ENCODE measurements at places on chromosomes 12 and 14. TPM values are rescaled to one million over a fixed set of nuclear protein-coding genes. Genes with fewer than 3 reads are reported as not detected.

GALNT8 gene
- 0.20 TPM for total RNA-seq

SPTB gene
- total RNA-seq: 0.15 TPM

CIROP gene
- not detected for total RNA-seq

PPM1H gene
- 0.13 TPM for total RNA-seq

AKT1 gene
- 150 TPM for total RNA-seq

ARL6IP4 gene
- total RNA-seq: 172 TPM

STYK1 gene
- 2.0 TPM for total RNA-seq

GRCh38 chr12:96294831-96295230 lies 100.7 kb downstream of the ELK3 start:
- peaks cover 4% of the 10 kb centered on the region for H3K36me3 ChIP-seq
- no peak overlapping the region for H3K27ac ChIP-seq
- DNase-seq: no peak
- H3K4me1 ChIP-seq: peaks cover 14% of the 10 kb centered on the region
- H3K27me3 ChIP-seq: no peaks in the 10 kb centered on the region

- H3K27me3 ChIP-seq: no peaks in the 10 kb centered on the region
- H3K27ac ChIP-seq: no peak overlapping the region
- H3K4me3 ChIP-seq: no peak overlapping the region
These were observed 567.9 kb downstream of the MED13L start for GRCh38 chr12:115709540-115710011.

DNA sequence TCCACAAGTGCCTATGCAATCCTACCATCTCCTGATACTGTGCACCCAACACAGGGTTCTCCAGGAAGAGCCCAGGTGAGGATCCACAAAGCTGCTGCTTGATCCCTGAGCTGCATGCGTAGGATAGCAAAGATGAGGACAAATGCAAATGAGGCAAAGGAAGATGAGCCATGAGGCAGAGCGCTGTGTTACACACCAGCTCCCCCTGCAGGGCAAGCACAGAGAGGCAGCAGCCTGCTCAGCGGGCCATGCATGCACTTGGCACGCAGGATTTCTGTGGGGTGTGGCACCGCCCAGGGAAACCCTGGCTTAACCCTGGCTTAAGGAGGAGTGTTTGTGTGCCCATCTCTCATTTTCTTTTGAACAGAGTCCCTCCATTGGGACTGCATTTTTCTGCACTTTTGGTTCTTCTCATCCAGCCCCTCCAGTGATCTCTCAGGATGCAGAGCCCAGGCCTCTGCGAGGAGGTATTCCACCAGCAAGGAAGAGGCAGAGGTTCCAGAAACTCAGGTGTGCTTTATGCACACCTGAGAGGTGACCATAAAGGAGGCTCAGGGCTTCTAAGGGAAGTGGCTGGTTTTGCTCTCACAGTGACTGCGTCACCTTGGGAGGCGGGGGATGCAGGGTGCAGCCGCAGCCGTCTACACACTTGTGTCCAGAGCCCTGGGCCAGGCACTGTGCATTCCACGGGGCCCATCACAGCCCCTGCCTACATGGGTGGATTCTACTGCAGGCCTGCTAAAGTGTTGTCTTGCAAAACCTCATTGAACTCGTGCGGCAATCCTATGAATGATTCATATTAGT lies 973.3 kb upstream of the TMEM132C start:
- H3K27me3 ChIP-seq: no peaks in the 10 kb centered on the region
- H3K4me1 ChIP-seq: no peaks in the 10 kb centered on the region
- H3K4me3 ChIP-seq: no peak overlapping the region
- H3K36me3 ChIP-seq: no peaks in the 10 kb centered on the region
- H3K27ac ChIP-seq: no peak overlapping the region

GRCh38 chr12:12358528-12358927 lies 1.6 kb downstream of the BORCS5 start:
- H3K4me1 ChIP-seq: peaks cover 26% of the 10 kb centered on the region
- DNase-seq: no peak
- H3K4me3 ChIP-seq: peak overlapping the region; percentile 62
- no peaks in the 10 kb centered on the region for H3K36me3 ChIP-seq
- no peaks in the 10 kb centered on the region for H3K27me3 ChIP-seq

- DNase-seq: no peak
- no peak overlapping the region for H3K27ac ChIP-seq
- no peak overlapping the region for H3K4me3 ChIP-seq
- H3K36me3 ChIP-seq: peaks cover 4% of the 10 kb centered on the region
- H3K27me3 ChIP-seq: no peaks in the 10 kb centered on the region
These were observed 29.3 kb upstream of the PWP1 start for GRCh38 chr12:107656302-107656701.

GRCh38 chr14:69005432-69006148 lies 26.5 kb upstream of the ACTN1 start:
- H3K4me3 ChIP-seq: no peak overlapping the region
- no peak overlapping the region for H3K27ac ChIP-seq

DNA sequence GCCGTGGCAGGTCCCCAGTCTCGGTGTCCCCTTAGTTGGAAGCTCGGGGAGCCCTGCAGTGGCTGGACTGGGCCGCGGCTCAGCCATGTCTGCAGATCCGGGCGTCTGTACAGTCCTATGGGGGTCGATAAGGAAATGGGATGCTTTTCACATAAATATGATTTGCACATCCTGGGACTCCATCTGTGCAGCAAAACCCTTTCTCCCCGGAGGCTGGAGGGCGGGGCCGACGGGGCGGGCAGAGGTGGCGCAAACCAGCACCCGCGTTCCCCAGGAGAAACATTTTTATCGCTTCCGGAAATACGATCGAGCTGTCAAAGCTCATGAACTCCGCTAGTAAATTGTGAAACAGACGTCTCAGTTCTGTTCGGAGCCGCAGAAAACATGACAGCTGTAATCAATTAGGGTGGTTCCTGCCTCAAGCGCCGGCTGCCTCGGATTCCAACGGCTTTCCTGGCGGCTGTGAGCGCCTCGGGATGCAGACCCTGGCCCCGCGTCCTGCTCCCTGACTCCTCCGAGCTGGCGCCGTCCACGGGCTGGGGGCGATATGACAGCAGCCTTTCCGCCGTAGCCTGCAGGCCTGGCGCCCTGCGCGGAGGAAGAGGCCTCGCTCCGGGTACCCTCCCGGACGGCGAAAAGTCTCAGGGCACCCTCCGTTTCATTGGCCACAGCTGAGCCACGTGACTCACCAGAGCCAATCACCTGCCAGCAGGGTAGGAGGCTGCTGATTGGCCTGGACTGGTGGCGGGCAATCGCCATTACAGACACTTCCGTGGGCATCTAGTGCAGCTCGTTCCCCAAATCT lies 23.0 kb downstream of the DIO3 start:
- DNase-seq: no peak
- H3K4me1 ChIP-seq: no peaks in the 10 kb centered on the region
- no peaks in the 10 kb centered on the region for H3K36me3 ChIP-seq
- no peaks in the 10 kb centered on the region for H3K27me3 ChIP-seq
- H3K27ac ChIP-seq: no peak overlapping the region

DNA sequence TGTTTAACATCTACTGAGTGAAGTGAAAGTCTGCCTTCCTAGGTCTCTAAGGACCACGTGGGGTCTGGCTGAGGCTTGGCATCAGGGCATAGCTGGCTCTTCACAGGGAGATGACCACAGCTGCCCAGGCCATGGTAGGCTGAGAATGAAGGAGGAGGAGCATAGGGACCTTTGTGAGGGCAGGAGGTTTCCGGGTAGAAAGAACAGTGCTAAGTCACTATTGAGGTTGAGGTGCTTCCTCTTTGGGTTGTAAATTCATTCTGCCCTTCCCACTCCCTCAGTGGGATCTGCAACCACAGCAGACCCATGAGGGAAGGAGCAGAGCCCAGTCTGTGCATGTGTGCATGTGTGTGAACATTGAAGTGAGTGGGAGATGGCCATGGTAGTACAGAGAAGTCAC lies 909.6 kb downstream of the VRK1 start:
- H3K36me3 ChIP-seq: no peaks in the 10 kb centered on the region
- peaks cover 93% of the 10 kb centered on the region for H3K4me1 ChIP-seq
- no peak for DNase-seq
- H3K27me3 ChIP-seq: no peaks in the 10 kb centered on the region

DNA sequence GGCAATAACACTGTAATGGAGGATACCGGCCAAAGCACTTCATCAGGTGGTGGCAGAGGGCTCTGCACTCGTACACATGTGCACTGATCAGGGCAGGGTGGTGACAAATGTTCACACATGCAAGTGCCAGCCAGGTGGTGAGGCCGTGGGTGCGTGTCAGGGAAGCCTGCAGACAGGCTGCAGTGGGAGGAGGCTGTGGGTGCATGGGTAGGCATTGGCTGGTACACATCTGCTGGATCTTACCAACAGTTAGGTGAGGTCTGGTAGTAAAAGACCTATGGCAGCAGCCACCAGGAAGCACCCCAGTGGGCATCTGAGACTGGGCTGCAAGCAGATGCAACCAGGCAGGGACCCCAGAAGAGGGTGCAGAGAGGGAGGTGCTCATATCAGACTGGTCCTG lies 65.3 kb downstream of the PDE6H start:
- DNase-seq: no peak
- H3K4me3 ChIP-seq: no peak overlapping the region
- H3K4me1 ChIP-seq: no peaks in the 10 kb centered on the region
- H3K27ac ChIP-seq: no peak overlapping the region
- H3K27me3 ChIP-seq: no peaks in the 10 kb centered on the region
- no peaks in the 10 kb centered on the region for H3K36me3 ChIP-seq

GRCh38 chr14:71554323-71554722 lies 377.9 kb upstream of the RGS6 start:
- H3K36me3 ChIP-seq: no peaks in the 10 kb centered on the region
- H3K4me3 ChIP-seq: no peak overlapping the region
- DNase-seq: no peak
- no peak overlapping the region for H3K27ac ChIP-seq
- no peaks in the 10 kb centered on the region for H3K27me3 ChIP-seq
- peaks cover 48% of the 10 kb centered on the region for H3K4me1 ChIP-seq

DNA sequence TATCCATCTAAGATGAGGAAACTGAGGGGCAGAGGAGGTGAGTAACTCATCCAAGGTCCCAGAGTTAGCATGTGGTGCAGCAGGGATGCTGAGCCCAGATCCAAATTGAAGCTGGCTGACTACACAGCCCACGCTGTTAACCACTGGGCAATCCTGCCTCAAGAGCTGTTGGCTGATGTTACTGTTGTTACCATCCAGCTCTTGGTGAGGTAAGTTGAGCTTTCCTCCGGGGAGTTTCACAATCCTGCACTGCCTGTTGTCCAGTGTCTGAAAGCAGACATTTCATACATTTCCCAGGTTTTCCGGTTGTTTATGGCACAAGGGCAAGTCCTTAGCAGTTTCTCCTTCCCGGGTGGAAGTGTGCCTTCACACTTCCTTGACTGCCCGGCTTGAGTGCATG lies 14.5 kb downstream of the CYP46A1 start:
- H3K27ac ChIP-seq: no peak overlapping the region
- no peaks in the 10 kb centered on the region for H3K27me3 ChIP-seq

- H3K36me3 ChIP-seq: no peaks in the 10 kb centered on the region
- H3K4me1 ChIP-seq: peaks cover 5% of the 10 kb centered on the region
- DNase-seq: no peak
- H3K4me3 ChIP-seq: no peak overlapping the region
These were observed 75.3 kb downstream of the ITPK1 start for GRCh38 chr14:93040443-93040842.

- H3K4me1 ChIP-seq: no peaks in the 10 kb centered on the region
- H3K36me3 ChIP-seq: peaks cover 36% of the 10 kb centered on the region
- H3K27me3 ChIP-seq: no peaks in the 10 kb centered on the region
- no peak overlapping the region for H3K4me3 ChIP-seq
These were observed 38.6 kb upstream of the TPH2 start for GRCh38 chr12:71900091-71900490.

- peaks cover 23% of the 10 kb centered on the region for H3K4me1 ChIP-seq
- no peak overlapping the region for H3K27ac ChIP-seq
- H3K36me3 ChIP-seq: no peaks in the 10 kb centered on the region
These were observed 65.8 kb upstream of the DACT1 start for GRCh38 chr14:58571769-58572472.

GRCh38 chr12:124520265-124520701 lies 47.1 kb downstream of the NCOR2 start:
- no peak for DNase-seq
- no peaks in the 10 kb centered on the region for H3K27me3 ChIP-seq
- no peak overlapping the region for H3K4me3 ChIP-seq

GRCh38 chr12:128305336-128305892 lies 38.4 kb downstream of the TMEM132C start:
- H3K27ac ChIP-seq: no peak overlapping the region
- H3K4me3 ChIP-seq: no peak overlapping the region
- H3K4me1 ChIP-seq: no peaks in the 10 kb centered on the region
- DNase-seq: no peak
- no peaks in the 10 kb centered on the region for H3K27me3 ChIP-seq

- H3K4me1 ChIP-seq: no peaks in the 10 kb centered on the region
- no peaks in the 10 kb centered on the region for H3K36me3 ChIP-seq
- no peak for DNase-seq
- no peaks in the 10 kb centered on the region for H3K27me3 ChIP-seq
These were observed 44.0 kb downstream of the TRAFD1 start for GRCh38 chr12:112169161-112169872.

GRCh38 chr12:95633732-95634465 lies 82.6 kb upstream of the USP44 start:
- no peaks in the 10 kb centered on the region for H3K4me1 ChIP-seq
- no peak overlapping the region for H3K4me3 ChIP-seq
- no peak overlapping the region for H3K27ac ChIP-seq
- no peak for DNase-seq

DNA sequence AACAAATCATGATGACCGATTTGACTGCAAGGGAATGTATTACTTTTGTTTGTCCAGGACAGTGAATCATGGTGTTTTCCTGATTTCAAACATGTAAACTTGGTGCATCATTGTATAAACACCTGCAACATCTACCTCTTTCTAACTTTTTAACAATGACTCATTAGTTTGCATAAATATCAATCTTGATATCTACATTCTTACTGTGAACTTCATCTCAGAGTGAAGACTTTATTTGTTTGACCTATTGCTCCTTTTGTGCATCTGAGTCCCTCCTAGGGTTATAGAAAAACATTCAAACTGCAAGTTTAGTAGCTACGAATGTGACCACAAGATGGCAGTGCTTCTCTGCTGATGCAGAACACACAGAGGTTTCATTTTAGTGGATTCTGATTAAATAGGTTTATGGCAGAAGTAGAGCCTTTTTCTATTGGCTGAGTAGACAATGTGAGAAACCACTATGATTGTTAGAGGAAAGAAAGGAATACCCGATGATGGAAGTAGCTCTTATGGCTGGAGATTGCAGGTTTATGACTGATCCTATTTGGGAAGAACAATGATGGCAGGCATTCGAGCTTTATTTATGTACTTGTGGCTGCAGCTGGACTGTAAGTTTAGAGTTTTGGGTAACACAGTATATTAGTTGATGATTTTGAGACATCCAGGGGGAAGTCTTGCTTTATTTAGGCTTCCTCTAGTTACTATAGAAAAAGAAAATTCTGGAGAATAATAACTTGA lies 244.2 kb upstream of the OR4E1 start:
- no peaks in the 10 kb centered on the region for H3K36me3 ChIP-seq
- peak overlapping the region; percentile 24 for H3K4me3 ChIP-seq
- H3K27me3 ChIP-seq: no peaks in the 10 kb centered on the region
- DNase-seq: peak; percentile 15
